ENCODE measurements at places on chromosomes 13 and 19.

DNA sequence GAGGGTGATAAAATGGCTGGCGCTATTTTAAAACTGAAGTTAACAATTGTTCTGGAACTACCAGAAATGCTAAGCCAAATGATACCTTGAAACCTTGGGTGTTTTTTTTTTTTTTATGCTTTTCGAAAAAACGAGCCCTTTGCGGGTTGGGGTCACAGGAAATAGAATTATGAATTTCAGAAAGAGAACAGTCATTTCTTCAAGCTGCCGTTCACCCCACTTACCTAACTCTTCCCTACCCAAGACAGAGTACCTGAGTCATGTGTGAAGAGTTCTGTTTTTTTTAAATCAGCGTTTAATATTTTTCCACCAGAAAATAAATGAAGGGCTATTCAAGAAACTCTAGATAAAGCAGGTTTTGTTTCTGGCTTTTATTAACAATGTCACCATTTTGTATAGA lies 35.3 kb downstream of the KLF2 start:
- no peak for DNase-seq

DNA sequence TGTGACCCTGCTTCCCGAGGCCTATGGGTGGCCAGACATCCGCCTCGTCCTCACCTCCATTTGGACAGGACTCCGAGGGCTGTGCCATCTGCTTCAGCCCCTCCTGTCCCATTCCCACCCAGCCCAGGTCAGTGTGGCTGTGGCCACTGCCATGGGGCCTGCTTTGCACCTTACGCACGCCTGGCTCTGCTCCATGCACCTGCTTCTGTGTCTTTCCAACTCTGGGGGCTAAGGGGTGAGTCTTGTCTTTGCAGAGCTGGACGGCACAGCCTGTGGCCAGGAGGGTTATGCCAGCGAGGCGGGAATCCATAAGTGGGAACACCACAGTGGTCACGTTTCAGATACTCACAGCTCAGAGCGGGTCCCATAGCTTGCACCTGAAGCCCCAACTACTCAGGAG lies 5.2 kb upstream of the ZNF554 start:
- DNase-seq: no peak

GRCh38 chr19:2055931-2056836 lies 5.1 kb upstream of the MKNK2 start:
- peak; percentile 82 for DNase-seq

GRCh38 chr13:71589032-71589431 lies 278.0 kb downstream of the DACH1 start:
- no peak for DNase-seq

DNA sequence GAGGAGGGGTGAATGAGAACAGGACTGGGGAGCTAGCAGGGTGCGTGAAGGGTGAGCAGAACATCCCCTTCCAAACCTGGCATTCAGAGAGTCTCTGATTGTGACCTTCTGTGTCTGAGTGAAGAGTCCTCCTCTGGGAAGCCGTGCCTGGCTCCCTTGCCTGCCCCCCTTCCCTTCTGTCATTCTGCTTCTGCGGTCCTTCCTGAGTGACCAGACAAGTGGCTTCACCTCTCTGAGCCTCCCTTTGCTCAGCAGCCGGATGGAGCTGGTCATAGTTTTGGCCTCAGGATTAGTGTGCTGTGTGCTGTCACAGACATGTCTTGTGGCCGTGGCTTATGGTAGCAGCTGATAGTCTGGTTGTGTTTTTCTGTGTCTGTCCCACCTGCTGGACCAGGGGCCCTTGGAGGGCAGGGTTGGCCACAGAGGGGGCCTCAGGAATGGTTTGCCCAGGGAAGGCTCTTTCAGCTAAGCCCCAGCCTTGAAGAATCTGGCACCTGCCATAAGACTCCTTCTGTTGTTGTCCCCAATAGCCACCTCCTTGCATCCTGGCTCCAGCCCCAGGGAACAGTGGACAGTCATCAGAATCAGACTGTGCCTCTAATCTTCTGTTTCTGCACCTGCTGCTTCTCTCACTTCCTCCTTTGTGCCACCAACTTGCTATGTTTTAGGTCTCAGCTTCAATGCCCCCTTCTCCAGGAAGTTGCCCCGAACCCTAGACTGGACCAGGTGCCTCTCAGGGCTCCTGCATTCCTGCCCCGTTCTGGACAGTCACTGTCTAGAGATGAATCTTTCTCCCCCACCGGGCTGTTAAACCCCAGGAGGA lies 5.9 kb downstream of the CLPTM1 start:
- DNase-seq: no peak

DNA sequence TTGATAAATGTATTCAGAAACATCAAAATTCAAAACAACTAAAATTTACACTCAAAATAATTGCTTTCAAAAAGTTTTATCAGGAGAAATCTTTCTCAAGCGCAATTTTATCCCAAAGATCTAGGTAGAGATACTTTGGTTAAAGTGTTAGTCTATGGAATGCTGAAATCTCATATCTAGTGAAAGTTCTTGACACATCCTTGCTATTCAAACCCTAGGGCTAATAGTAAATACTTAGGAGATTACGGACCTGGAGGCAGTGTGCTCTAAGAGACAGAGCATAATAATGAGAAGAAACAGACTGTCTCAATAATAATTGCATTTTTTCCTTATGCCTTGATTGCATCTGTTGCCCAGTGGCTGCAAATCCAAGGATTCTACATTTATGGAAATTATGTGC lies 330.8 kb downstream of the DACH1 start:
- DNase-seq: no peak

DNA sequence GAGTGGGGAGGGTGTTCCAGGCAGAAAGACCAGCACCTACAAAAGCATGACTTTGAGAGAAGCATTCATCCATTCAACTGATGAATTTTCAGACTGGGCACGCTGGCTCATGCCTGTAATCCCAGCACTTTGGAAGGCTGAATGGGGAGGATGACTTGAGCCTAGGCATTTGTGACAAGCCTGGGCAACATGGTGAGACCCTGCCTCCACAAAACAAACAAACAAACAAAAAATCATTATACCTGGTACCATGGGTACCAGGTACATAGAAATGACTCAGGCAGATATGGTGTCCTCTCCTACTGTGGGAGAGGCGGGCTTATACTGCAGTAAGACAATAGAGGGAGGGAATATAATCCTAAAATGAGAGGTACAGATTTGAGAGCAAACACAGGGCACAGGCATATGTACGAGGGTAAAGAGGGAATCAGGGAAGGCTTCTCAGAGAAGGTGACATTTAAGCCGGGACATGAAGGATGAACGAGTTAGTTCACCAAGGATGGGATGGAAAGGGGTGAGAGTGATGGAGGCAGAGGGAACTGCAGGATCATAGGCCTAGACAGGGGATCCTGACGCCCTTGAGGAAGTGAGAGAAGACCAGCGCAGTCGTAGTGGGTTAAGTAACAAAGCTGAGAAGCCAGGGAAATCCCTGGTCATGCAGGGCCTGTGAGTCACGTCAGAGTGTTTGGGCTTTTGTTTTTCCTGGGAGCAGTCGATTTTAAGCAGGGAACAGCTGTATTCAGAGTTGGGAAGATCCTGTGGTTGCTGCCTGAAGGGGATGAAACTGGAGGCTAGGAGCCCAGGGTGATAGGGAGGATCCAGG lies 2.9 kb downstream of the CYP2S1 start:
- no peak for DNase-seq

DNA sequence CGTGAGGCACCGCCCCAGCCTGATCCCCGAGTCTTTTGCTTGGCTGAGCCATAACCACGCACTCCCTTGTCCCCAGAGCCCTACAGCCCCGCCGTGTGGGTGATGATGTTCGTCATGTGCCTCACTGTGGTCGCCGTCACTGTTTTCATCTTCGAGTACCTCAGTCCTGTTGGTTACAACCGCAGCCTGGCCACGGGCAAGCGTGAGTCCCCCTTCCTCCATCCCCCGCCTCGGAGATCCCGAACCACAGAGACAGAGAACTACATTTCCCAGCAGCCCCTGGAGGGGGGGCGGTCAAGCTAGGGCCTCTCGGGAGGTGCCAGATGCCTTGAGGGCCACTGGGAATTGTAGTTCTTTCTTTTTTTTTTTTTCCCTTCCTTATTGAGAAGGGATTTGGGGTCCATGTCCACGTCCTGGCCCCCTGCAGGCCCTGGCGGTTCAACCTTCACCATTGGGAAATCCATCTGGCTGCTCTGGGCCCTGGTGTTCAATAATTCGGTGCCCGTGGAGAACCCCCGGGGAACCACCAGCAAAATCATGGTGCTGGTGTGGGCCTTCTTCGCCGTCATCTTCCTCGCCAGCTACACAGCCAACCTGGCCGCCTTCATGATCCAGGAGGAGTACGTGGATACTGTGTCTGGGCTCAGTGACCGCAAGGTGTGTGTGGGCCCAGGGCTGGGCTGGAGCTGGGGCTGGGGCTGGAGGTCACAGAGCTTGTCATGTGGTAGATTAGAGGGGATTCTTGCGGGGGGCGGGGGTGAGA lies 25.9 kb downstream of the GRIN2D start:
- peak; percentile 70 for DNase-seq

- no peak for DNase-seq
Measured at GRCh38 chr13:95352486-95352885, 51.2 kb upstream of the ABCC4 start.

GRCh38 chr13:25179011-25179410 lies 6.9 kb upstream of the AMER2 start:
- DNase-seq: no peak

DNA sequence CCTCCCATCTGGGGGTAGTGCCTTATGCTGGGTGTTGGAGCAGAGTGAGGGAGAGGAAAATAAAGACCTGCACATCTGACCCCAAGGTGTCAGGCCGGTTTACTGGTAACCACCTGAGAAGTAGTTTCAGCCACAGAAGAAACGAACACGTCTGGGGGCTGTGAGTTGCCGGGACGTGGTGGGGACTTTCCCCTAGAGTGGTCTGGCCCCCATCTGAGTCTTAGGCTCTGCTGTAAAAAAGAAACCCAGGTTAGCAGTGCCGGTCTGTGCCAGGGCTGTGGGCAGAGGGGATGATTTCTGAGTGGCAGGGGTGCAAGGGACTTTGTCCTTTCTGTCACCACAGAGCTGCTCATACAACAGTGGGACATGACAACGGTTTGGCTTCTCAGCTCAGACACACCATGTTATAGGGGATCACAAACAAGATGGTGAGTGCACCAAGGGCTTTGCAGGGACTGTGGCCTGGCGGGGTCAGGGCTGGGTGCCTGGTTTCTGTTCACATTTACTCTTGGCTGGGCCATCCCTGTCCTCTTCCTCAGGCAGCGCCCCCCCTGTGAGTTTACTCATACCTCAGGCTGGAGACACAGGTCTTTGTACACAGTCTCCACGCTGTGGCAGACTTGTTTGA lies 9.0 kb downstream of the GCDH start:
- DNase-seq: no peak

DNA sequence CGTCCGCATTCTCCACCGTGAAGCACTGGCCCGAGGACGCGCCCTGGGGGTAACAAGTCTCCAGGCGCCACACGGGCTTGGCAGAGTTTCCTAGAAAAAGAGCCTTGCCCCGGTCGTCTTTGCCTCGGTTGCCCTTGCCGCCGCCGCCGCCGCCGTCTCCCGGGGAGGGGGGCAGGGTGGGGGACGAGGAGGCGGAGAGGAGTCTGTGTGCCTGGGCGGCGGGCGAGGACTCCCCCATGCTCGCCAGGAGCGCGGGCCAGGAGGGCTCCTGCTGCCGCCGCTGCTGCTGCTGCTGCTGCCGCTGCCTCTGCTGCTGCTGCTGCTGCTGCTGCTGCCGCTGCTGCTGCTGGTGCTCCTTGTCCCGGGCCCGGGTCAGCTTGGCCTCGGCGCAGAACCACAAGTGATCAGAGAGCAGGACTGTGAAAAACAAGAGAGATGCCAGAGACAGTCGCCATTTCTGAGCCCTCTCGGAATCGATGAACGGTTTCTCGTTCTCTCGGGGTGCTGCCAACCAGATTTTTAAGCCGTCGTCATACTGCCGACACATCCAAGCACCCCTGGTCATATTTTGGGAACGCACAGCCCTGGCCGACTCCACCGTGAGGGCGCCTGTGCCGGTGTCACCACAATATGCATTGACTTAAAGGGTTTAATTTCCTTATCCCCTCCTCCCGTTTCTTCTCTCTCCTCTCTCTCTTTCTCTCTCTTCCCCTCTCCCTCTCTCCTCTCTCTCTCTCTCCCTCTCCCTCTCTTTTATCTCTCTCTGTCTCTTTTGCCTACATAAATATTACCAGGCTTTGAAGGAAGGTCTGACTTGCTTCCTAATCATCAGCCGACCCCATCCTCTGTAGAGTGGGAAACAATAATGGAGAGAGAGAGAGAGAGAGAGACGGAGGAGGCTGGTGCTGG lies 349.1 kb downstream of the LIG4 start:
- no peak for DNase-seq

DNA sequence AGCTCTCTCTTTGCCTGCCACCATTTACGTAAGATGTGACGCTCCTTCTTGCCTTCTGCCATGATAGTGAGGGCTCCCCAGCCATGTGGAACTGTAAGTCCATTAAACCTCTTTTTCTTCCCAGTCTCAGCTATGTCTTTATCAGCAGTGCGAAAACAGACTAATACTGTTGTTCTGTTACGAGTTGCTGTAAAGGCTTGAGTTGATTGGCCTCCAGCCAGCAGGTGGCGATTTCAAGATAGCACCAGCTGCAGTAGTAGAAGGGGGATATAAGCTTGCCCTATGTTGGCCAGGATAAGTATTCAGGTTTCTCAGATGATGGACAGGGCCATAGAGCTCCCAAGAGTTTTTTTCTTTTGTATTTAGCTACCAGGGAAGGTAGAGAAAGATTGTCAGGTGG lies 385.5 kb downstream of the MZT1 start:
- DNase-seq: no peak

DNA sequence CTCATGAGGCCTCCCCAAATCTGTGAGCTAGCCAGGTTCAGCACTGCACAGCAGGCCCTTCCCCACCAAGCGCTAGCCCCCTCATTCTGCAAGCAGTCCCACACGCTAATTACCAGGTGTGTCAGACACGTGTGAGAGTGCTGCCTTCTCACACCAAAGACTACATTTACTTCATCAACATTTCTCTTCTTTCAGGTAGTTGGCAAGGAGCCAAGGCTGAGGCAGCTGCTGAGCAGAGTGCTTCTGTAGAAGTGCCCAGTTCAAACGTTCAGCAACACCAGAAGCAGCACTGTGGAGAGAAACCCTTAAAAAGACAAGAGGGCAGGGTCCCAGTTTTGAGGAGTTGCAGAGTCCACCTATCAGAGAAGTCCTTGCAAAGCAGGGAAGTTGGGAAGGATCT lies 6.4 kb downstream of the ZNF773 start:
- no peak for DNase-seq

GRCh38 chr13:98054301-98054700 lies 88.6 kb upstream of the FARP1 start:
- no peak for DNase-seq

GRCh38 chr13:85509512-85509911 lies 289.7 kb downstream of the SLITRK6 start:
- DNase-seq: no peak

- no peak for DNase-seq
Measured at GRCh38 chr13:79604752-79605151, 123.8 kb downstream of the NDFIP2 start.

All from sciatic nerve (tissue), 2 donors.